Left colon (tissue), 2 donors: ENCODE measurements at places on chromosomes 11 and 22. TPM values are rescaled to one million over a fixed set of nuclear protein-coding genes. Genes with fewer than 3 reads are reported as not detected.
A peak's percentile ranks its signal among the peaks of the same experiment; 100 is the strongest.

Gene DMC1
- 0.87 TPM for total RNA-seq

GRCh38 chr22:24502034-24502433 is 6.9 kb downstream of the UPB1 start:
- DNase-seq = no peak

Gene PRDM10
- total RNA-seq = 11.8 TPM

GRCh38 chr11:81345609-81346008 is 1388.1 kb downstream of the FAM181B start:
- DNase-seq = no peak

DNA sequence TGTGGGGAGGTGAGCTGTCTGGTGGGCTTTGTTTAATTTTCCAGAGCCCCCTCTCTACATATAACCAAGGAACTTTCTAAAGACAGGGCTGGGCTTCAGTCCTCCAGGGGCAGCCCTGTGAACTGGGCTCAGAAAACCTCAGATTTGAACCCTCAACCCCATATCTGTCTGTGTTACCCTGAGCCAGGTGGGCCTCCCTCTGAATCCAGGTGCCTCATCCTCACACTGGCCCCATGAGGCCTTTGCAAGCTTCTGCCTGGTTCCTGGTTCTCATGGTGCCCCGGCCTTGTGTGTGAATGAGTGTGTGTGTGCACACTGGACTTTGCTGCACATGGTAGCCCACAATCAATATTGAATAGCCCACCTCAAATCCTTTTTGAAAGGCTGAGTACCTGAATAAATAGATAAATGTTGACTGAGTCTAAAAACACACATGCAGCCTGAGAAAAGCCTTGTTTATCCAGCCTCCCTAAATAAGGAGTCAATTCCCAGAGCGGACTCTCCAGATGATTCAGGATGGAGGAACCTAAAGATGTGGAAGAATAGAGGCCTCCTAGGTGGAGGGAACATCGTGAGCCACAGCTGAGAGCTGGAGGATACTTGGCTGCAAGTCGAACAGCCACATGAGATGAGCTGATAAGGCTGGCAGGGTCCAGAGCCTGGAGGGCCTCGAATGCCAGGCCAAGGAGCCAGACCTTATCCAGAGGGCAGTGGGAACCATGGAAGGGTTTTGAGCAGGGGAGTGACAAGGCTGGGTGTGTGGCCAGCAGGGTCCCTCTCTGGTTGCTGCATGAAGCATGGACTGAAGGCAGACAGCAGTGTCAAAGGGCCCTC is 28.1 kb upstream of the P2RY2 start:
- DNase-seq = no peak

- peak; percentile 44 for DNase-seq
Measured at GRCh38 chr11:130599073-130599654, 150.7 kb downstream of the ADAMTS15 start.

- no peak for DNase-seq
Measured at GRCh38 chr11:83544846-83545245, 258.7 kb upstream of the CCDC90B start.

Gene OR52E4
- not detected for total RNA-seq

Gene HORMAD2
- total RNA-seq = not detected

GRCh38 chr22:23192558-23192957 is 12.2 kb downstream of the BCR start:
- no peak for DNase-seq

- no peak for DNase-seq
Measured at GRCh38 chr22:46655861-46656608, 35.8 kb downstream of the GRAMD4 start.

Gene SLC5A1
- 48.3 TPM for total RNA-seq

- no peak for DNase-seq
Measured at GRCh38 chr11:20458905-20459632, 71.6 kb downstream of the PRMT3 start.

DNA sequence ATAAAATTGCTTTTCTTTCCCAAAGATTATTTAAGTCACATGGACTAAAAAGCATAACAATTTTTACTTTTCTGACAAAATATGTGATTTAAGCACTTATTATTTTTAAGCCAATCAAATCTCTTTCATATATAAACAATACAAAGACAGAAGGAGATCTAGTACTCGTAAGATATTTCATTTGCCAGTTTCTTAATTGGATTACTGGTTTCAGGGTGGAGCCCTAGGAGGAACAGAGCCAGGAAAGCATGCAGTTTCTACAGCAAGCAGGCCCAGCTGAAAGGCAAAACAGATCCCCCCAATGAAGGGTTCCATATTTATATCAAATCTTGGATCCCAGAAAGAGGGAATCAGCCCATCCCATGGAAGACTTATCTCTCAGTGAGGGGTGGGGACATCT is 177.0 kb downstream of the KIF18A start:
- no peak for DNase-seq

GRCh38 chr11:97979741-97980140 is 1041.0 kb upstream of the CNTN5 start:
- no peak for DNase-seq

DNA sequence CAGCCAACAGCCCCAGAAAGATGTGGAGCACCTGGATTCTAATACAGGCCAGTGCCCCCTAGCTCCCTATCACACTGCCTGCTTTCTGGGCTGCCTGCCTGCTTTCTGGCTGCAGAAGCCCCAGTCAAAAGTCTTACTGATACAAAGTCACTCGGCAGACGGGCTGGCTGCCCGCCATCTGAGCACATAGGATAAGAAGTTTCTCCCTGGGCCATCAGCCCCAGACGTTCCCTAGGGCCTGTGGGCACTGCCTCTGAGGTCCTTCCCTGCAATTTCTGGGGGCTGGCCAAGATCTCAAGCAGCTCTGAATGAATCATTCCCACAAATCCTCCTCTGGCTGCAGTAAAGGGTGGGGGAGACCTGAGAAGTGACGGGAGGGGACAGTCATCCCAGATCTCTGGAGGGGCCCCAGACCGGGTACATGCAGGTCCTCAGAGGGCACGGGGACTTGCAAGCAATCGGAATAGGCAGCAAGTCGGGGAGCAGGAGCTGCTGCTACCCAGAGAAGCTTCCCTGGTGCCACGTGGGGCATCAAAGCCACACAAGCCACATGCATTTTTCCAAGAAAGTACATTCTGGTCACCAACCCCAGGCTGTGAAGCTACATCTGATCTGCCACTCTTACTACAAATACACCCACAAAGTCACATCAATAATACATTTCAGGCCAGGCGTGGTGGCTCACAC is 4.7 kb downstream of the TPST2 start:
- peak; percentile 13 for DNase-seq

- DNase-seq = peak; percentile 21
Measured at GRCh38 chr22:37427135-37427710, at the start of gene ELFN2. ELFN2 (minus strand) TSS chr22:37427479; CDS start chr22:37375534, 51,945 bp downstream.

GRCh38 chr11:117430293-117430955 is 102.8 kb downstream of the CEP164 start:
- DNase-seq = no peak

DNA sequence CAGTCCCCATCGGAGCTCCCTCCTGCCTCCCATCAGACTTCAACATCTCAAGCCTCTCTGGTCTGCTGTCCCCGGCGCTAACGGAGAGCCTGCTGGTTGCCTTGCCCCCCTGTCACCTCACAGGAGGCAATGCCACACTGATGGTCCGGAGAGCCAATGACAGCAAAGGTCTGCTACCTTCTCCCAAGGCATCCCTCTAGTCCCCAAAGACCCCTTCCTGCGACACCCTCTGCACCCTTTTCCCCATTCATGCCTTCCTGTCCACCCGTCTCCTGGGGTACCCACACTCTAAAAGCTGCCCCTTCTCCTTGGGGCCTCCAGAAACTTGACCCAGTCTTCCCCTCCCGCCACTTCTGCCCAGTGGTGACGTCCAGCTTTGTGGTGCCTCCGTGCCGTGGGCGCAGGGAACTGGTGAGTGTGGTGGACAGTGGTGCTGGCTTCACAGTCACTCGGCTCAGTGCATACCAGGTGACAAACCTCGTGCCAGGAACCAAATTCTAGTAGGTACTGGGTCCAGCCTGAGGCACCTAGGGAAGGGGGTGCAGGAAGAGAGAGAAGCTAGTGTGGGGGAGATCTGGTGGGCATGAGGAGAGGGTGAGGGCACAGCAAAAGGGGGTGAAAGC is 860 bp downstream of the UPK2 start:
- no peak for DNase-seq

Gene SLN
- not detected for total RNA-seq

DNA sequence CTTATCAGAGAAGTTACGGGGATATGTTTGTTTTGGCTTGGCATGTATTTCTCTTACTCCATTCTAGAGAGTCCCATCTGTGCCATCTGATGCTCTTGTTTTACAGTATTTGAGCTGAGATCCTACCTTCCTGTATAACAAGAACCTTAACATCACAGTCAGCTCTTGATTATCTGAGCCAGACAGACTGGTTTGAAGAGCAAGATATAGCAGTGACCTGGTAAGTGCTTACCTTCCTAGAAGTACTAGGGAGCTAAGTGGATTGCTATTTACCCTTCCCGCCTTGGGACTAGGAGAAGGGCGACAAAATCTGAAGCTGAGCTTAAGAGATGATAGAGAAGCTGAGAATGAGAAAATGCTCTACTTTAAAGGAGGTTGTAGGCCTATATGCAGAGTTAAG is 235.3 kb downstream of the CSNK2A3 start:
- DNase-seq = no peak

- no peak for DNase-seq
Measured at GRCh38 chr11:121212536-121213361, 79.8 kb upstream of the SC5D start.

Gene CYP2D6
- 2.0 TPM for total RNA-seq

Gene UVRAG
- total RNA-seq = 22.4 TPM

- peak; percentile 46 for DNase-seq
Measured at GRCh38 chr11:133134314-133135173, 397.8 kb downstream of the OPCML start.

Gene CCDC15
- total RNA-seq = 0.53 TPM

Gene ELFN2
- not detected for total RNA-seq

DNA sequence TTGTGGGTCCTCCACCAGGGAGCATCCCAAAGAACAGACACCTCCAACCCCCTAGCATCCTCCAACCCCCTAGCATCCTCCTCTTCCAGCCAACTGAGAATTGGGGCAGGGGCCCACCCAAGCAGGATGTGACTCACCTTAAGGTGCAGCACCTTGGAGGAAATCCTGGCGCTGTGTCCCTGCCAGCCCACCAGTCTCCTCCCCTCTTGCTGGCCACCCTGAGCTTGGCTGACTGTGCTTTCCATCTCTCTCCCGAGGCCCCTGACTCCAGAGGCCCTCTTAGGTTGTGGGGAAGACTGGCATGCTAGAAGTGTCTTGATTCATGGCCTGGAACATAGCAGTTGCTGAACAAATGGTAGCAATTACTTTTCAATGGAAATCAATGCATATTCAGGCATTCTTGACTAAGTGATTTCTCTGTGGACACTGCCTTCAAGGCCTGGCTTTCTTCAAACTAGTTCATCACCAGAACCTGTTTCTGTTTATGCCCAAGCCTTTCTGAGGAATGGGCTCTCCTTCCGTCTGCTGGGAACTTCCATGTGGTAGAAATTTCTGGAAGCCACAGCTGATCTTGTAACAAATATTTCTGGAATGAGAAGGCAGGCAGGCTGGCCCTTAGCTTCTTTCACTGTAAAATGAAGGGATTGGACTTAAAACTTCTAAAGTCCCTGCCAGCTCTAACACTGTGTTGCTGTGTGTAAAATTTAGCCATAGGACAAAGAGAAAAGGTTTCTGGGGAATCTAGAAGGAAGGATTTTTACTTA is 60.5 kb downstream of the CEP164 start:
- DNase-seq = no peak

Gene THY1
- total RNA-seq = 6.4 TPM

GRCh38 chr11:3087821-3088800 is 30.9 kb upstream of the CARS1 start:
- DNase-seq = no peak

Gene LRRC32
- 12.5 TPM for total RNA-seq

GRCh38 chr11:78074756-78075155 is 4.9 kb downstream of the NDUFC2 start:
- DNase-seq = no peak
